ENCODE measurements at places on chromosomes 4 and X. TPM values are rescaled to one million over a fixed set of nuclear protein-coding genes. Genes with fewer than 3 reads are reported as not detected.

- no peaks in the 10 kb centered on the region for H3K36me3 ChIP-seq
- DNase-seq: peak; percentile 35
- no peak overlapping the region for H3K27ac ChIP-seq
- H3K4me3 ChIP-seq: no peak overlapping the region
- H3K27me3 ChIP-seq: no peaks in the 10 kb centered on the region
Measured at GRCh38 chr4:165493359-165493758, 114.6 kb downstream of the CPE start.

Gene RGN
- total RNA-seq: 2.6 TPM

- no peak for DNase-seq
- H3K4me3 ChIP-seq: no peak overlapping the region
- H3K36me3 ChIP-seq: no peaks in the 10 kb centered on the region
- no peaks in the 10 kb centered on the region for H3K4me1 ChIP-seq
Measured at GRCh38 chr4:122838034-122838433, 11.4 kb downstream of the FGF2 start.

- no peaks in the 10 kb centered on the region for H3K27me3 ChIP-seq
- H3K4me3 ChIP-seq: no peak overlapping the region
- H3K4me1 ChIP-seq: no peaks in the 10 kb centered on the region
- no peak overlapping the region for H3K27ac ChIP-seq
- H3K36me3 ChIP-seq: no peaks in the 10 kb centered on the region
- no peak for DNase-seq
Measured at GRCh38 chrX:54430519-54430918, 9.7 kb upstream of the TSR2 start.

Gene FAM200B
- total RNA-seq: 16.5 TPM

GRCh38 chr4:100086766-100087431 is 103.4 kb downstream of the DDIT4L start:
- H3K27me3 ChIP-seq: no peaks in the 10 kb centered on the region
- H3K4me1 ChIP-seq: no peaks in the 10 kb centered on the region
- no peaks in the 10 kb centered on the region for H3K36me3 ChIP-seq
- no peak overlapping the region for H3K4me3 ChIP-seq
- DNase-seq: no peak
- no peak overlapping the region for H3K27ac ChIP-seq

GRCh38 chr4:72136429-72136828 is 104.6 kb downstream of the NPFFR2 start:
- no peaks in the 10 kb centered on the region for H3K27me3 ChIP-seq
- no peaks in the 10 kb centered on the region for H3K4me1 ChIP-seq
- DNase-seq: no peak
- H3K36me3 ChIP-seq: no peaks in the 10 kb centered on the region
- no peak overlapping the region for H3K27ac ChIP-seq
- H3K4me3 ChIP-seq: no peak overlapping the region

DNA sequence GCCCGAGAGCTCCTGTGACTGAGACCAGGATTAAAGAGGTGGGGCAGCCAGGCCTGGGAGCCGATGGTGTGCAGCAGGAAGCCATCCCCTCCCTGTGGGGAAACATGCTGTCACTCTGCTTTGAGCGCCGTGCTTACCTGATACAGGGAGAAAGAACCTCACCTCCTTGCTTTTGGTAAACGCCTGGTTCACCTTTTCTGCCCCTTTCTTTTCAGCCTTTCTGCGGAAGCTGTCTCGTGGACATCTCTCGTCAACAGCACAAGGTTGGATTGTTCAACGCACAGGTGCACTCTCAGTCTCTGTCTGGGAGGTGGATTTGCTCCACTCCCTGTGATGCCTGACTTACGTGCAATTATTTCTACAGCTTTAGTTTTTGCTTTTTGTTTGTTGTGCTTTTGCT is 12.0 kb downstream of the ZFYVE28 start:
- no peaks in the 10 kb centered on the region for H3K36me3 ChIP-seq
- no peak overlapping the region for H3K4me3 ChIP-seq
- H3K27me3 ChIP-seq: no peaks in the 10 kb centered on the region
- no peak for DNase-seq
- H3K27ac ChIP-seq: no peak overlapping the region

DNA sequence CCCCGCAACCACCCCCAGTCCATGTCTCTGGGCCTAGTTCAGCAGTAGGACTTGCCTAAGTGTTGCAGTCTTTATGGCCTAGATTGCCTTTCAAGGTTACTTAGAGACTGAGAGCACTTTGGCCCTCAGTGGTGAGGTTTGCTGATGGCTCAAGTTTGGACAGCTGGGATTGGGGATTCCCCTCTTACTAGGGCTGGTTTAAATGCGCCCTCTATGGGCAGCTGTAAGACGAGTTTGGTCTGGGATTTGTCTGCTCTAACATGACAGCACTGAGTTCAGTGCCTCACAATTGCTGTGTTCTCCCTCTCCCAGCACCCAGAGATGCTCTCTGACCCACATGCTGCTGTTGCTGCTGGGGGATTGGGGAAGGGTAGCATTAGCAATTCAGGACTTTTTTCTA is 23.1 kb downstream of the DACH2 start:
- H3K4me3 ChIP-seq: no peak overlapping the region
- no peaks in the 10 kb centered on the region for H3K4me1 ChIP-seq
- no peak for DNase-seq

DNA sequence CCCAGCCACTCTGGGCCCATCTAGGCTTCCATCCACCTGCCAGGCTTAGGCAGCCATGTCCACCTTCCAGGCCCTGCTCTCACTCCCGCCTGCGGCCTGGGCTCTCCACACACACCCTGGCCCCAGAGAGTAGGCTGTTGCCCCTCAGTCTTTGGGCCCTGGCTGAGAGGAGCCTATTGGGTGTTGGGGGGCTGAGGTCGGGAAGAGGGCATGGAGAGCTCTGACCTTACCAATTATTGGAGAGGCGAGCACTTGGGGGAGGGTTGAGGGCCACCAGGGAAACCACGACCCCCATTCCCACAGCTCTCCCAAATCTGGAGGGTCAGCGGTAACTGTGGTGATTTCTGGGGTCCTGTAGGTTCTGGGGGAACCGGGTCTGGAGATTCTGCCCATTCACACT is 38.2 kb downstream of the HTRA3 start:
- H3K4me1 ChIP-seq: peaks cover 35% of the 10 kb centered on the region
- no peak for DNase-seq
- H3K4me3 ChIP-seq: no peak overlapping the region
- H3K27ac ChIP-seq: no peak overlapping the region
- no peaks in the 10 kb centered on the region for H3K27me3 ChIP-seq
- no peaks in the 10 kb centered on the region for H3K36me3 ChIP-seq

- no peaks in the 10 kb centered on the region for H3K36me3 ChIP-seq
- no peaks in the 10 kb centered on the region for H3K4me1 ChIP-seq
- no peak for DNase-seq
- no peaks in the 10 kb centered on the region for H3K27me3 ChIP-seq
Measured at GRCh38 chr4:136850446-136850845, 681.8 kb downstream of the PCDH18 start.

GRCh38 chr4:38387348-38387747 is 276.7 kb upstream of the KLF3 start:
- no peaks in the 10 kb centered on the region for H3K27me3 ChIP-seq
- no peak overlapping the region for H3K27ac ChIP-seq
- H3K36me3 ChIP-seq: no peaks in the 10 kb centered on the region
- DNase-seq: peak; percentile 64
- H3K4me3 ChIP-seq: no peak overlapping the region

Gene POU4F2
- total RNA-seq: not detected

Gene CENPVL1
- not detected for total RNA-seq

Gene OTUD6A
- not detected for total RNA-seq

- H3K36me3 ChIP-seq: no peaks in the 10 kb centered on the region
- no peak for DNase-seq
- peaks cover 12% of the 10 kb centered on the region for H3K27me3 ChIP-seq
- no peak overlapping the region for H3K27ac ChIP-seq
- H3K4me1 ChIP-seq: no peaks in the 10 kb centered on the region
- no peak overlapping the region for H3K4me3 ChIP-seq
Measured at GRCh38 chr4:77174426-77174825, 17.4 kb downstream of the CCNG2 start.

GRCh38 chr4:66741081-66741480 is 804.2 kb downstream of the CENPC start:
- no peak overlapping the region for H3K27ac ChIP-seq
- no peaks in the 10 kb centered on the region for H3K27me3 ChIP-seq
- no peaks in the 10 kb centered on the region for H3K4me1 ChIP-seq
- H3K36me3 ChIP-seq: no peaks in the 10 kb centered on the region

Gene MAGEA2B
- not detected for total RNA-seq

Gene NEUROG2
- not detected for total RNA-seq

Gene CD40LG
- not detected for total RNA-seq

Gene FGF13
- total RNA-seq: 15.3 TPM

- no peaks in the 10 kb centered on the region for H3K27me3 ChIP-seq
- peak; percentile 57 for DNase-seq
- no peak overlapping the region for H3K4me3 ChIP-seq
- no peaks in the 10 kb centered on the region for H3K36me3 ChIP-seq
Measured at GRCh38 chrX:155056877-155057792, 13.8 kb downstream of the CMC4 start.

Gene SSX2
- total RNA-seq: not detected

DNA sequence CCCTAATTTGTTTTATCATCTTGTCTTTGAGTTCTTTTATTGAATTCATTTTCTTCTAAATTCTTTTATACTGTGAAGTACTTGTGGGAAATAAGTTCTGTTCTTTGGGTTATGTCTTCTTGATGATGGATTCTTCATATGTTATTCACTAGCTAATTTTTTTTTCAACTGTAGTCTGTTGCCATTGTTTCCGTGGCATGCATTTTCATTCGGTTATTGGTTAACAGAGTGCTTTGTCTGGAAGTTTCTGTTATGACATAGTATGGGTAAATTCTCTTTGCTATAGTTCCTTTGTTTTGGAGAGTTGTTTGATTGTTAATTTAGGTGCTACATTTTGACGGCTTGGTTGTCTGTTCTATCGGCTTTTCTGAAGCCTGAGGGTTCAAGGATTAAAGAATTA is 184.9 kb upstream of the AADAT start:
- H3K36me3 ChIP-seq: no peaks in the 10 kb centered on the region
- H3K4me3 ChIP-seq: no peak overlapping the region
- no peaks in the 10 kb centered on the region for H3K4me1 ChIP-seq

Gene CABS1
- total RNA-seq: not detected

Gene VSIG1
- not detected for total RNA-seq

DNA sequence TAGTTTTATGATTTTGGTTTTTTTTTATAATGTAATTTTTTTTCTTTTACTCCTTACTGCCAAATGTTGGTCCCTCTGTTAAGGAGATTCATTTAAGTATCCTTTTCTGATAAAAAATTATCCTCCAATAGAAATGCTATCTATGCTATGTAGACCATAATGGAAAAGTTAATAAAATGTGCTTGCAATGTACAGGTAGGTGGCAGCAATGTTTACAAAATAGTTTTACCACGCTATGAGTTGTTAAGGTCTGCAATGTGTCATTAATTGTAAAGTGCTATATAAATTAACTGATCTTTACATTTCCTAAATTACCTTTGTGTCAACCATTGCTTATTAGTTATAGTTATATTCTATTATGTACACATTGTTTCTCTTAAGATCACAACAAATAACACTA is 3.8 kb upstream of the CENPC start:
- no peaks in the 10 kb centered on the region for H3K27me3 ChIP-seq
- no peak for DNase-seq
- no peak overlapping the region for H3K4me3 ChIP-seq
- no peak overlapping the region for H3K27ac ChIP-seq
- no peaks in the 10 kb centered on the region for H3K36me3 ChIP-seq
- peaks cover 3% of the 10 kb centered on the region for H3K4me1 ChIP-seq

GRCh38 chrX:31168551-31168950 is 96.7 kb upstream of the FTHL17 start:
- no peaks in the 10 kb centered on the region for H3K27me3 ChIP-seq
- no peaks in the 10 kb centered on the region for H3K36me3 ChIP-seq
- DNase-seq: no peak
- no peak overlapping the region for H3K27ac ChIP-seq
- no peak overlapping the region for H3K4me3 ChIP-seq

Gene GATA1
- total RNA-seq: not detected

DNA sequence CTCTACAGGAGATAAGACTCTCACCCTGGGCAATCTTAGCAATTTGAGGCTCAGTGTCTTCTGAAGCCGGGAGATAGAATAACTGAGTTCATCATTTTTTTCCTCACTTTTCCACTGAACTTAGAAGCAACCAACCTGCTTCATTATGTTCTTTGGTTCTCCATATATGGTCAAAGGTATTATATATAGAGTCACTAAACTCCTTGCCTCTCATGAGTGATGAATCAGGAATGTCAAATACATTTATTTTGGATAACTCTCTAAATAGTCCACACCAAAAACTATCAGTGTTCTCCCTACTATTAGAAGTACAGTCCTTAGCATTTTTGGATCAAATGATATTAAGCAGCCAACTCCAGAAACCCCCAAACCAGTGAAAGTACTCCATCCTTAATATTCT is 421.5 kb upstream of the EPHA5 start:
- H3K27me3 ChIP-seq: no peaks in the 10 kb centered on the region
- H3K4me1 ChIP-seq: no peaks in the 10 kb centered on the region
- H3K36me3 ChIP-seq: no peaks in the 10 kb centered on the region
- H3K27ac ChIP-seq: no peak overlapping the region
- H3K4me3 ChIP-seq: no peak overlapping the region
- no peak for DNase-seq

- no peaks in the 10 kb centered on the region for H3K4me1 ChIP-seq
- no peak for DNase-seq
- H3K36me3 ChIP-seq: no peaks in the 10 kb centered on the region
- H3K27ac ChIP-seq: no peak overlapping the region
- H3K27me3 ChIP-seq: no peaks in the 10 kb centered on the region
- H3K4me3 ChIP-seq: no peak overlapping the region
Measured at GRCh38 chrX:48101443-48101842, 29.0 kb upstream of the SPACA5B start.

GRCh38 chrX:20746690-20747089 is 480.0 kb upstream of the RPS6KA3 start:
- no peak for DNase-seq
- no peaks in the 10 kb centered on the region for H3K27me3 ChIP-seq
- H3K4me3 ChIP-seq: no peak overlapping the region
- H3K36me3 ChIP-seq: no peaks in the 10 kb centered on the region

Gene NLGN3
- 0.31 TPM for total RNA-seq

- H3K36me3 ChIP-seq: no peaks in the 10 kb centered on the region
Measured at GRCh38 chr4:40065010-40065409, 8.4 kb downstream of the N4BP2 start.

Gene TRAM1L1
- 0.32 TPM for total RNA-seq

GRCh38 chrX:38335382-38335781 is 8.1 kb upstream of the RPGR start:
- H3K36me3 ChIP-seq: no peaks in the 10 kb centered on the region
- DNase-seq: no peak
- no peaks in the 10 kb centered on the region for H3K27me3 ChIP-seq
- H3K4me1 ChIP-seq: no peaks in the 10 kb centered on the region
- H3K4me3 ChIP-seq: no peak overlapping the region
- no peak overlapping the region for H3K27ac ChIP-seq

Gene ITIH6
- total RNA-seq: not detected

- no peak overlapping the region for H3K4me3 ChIP-seq
- no peaks in the 10 kb centered on the region for H3K36me3 ChIP-seq
- no peaks in the 10 kb centered on the region for H3K27me3 ChIP-seq
- no peak overlapping the region for H3K27ac ChIP-seq
- H3K4me1 ChIP-seq: no peaks in the 10 kb centered on the region
Measured at GRCh38 chr4:10013722-10014121, 7.6 kb downstream of the SLC2A9 start.

- H3K27ac ChIP-seq: no peak within 1 kb of the TSS
- no peaks in the 10 kb centered on the region for H3K27me3 ChIP-seq
- H3K4me1 ChIP-seq: no peaks in the 10 kb centered on the region
- H3K4me3 ChIP-seq: no peak within 1 kb of the TSS
Measured at GRCh38 chrX:48826135-48826875, at the start of gene ERAS. TSS of gene ERAS (plus strand) at chrX:48826513. CDS start at chrX:48829124, 2,611 bp downstream.

Gene TMEM150C
- total RNA-seq: 13.5 TPM

Gene PASD1
- total RNA-seq: not detected

Gene SOX3
- total RNA-seq: 0.11 TPM

GRCh38 chr4:385934-386707 is 48.5 kb downstream of the ZNF141 start:
- no peaks in the 10 kb centered on the region for H3K36me3 ChIP-seq
- H3K27ac ChIP-seq: no peak overlapping the region
- no peak for DNase-seq

Measured in gastrocnemius medialis (tissue), 4 donors.